ENCODE measurements at places on chromosomes 7 and 10.

DNA sequence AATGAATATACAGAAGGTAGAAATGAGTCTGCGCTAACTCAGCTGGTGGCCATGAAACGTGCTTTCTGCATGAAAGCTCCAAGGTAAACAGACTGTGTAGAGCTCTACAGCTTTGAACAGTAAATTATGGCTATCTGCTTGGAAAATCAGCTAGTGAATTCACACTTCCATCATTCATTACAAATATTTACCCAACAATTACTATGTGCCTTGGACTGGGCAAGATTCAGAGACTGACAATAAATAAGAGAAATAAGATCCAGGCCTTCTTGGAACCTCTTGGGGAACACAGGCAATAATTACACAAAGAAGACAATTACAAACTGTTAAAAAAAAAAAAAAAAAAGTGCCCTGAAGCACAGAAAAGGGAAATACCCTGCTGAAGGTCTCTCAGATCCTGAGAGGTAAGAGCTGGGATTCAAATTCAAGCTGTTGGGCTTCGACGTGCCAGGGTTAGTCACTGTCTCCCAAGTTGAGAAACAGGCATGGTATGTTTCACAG is 15.8 kb downstream of the TSPAN12 start:
- peak; percentile 57 for DNase-seq

DNA sequence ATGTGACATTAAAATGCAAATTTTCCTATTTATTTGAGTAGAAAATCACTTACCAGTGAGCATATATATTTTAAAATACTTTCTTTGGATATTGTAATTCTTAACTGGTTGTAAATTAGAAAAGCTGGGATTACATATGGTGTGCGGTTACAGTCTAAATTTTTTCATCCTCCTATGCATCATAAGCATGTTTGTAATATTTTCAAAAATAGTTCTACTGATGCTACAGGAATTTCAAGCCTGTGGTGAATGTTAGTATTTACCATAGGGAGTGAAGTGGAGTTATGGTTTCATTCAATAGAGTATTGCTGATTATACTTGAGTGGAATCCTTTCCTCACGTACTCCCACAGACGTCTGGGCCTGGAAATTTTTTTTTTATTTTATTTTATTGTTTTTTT is 34.6 kb upstream of the ST7 start:
- no peak for DNase-seq

DNA sequence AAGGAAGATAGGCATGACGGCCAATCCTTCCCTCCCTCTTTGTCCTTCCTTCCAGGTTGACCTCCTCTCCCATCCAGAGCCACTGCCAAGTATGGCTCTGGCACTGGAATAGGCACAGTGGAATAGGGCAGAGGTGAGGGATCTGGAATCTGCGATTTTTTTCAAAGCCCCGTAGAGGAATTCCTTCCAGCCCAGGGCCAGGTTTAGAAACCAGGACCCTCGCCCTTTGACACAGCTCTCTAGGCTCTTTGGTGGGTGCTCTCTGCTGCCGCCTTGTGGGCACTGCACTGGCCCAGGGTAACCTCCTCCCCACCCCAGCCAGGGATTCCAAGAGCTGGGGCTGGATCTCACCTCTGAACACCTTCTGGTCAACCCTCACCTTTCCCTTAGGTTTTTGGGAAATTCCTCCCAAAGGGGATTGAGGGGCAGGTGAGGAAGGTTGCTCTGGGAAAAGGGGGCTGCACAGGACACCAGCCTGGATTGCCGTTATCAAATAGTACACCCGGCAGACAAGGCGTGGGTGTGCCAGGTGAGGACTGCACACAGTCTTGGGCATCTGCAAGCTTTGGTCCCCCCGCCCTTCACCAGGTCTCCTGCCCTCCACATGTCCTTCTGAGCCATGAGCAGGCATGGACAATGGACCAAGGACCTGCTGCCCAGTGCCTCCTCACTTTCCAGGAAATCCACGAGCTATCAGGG is 22.8 kb downstream of the C10orf105 start:
- DNase-seq: peak; percentile 92

DNA sequence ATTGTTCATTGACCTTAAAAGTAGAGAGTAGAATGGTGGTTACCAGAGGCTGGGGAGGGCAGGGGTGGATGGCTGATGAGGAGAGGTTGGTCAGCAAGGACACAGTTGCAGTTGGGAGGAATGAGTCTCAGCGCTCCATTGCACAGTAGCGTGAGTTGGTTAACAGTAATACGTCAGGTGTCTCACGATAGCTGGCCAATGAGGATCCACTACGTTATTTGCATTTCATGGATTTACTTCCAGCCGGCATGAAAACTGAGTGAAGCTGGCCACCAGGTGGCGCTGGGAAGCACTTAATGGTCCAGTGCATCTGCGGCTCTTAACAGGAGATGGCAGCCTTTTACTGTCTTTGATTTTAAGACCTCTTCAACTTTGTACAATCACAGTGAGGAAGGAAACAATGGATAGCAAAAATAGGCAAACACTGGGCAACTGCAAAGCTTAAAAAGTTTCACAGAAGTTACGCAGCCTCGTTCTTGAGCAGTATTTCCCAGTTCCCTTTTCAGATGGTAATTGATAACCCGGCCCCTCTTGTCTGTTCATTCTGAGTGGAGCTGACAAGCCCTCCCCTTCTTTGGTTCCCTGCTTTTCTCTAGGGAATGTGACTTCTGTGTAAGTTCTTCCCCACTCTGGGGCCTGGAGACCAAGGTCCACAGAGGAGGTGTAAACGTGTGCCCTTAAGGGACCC is 23.7 kb downstream of the AKR1E2 start:
- DNase-seq: peak; percentile 94

- DNase-seq: peak; percentile 86
Observed at GRCh38 chr7:135728136-135728669, at the start of gene SLC13A4. TSS of gene SLC13A4 (minus strand) at chr7:135728186. CDS start at chr7:135727496, 690 bp downstream.

DNA sequence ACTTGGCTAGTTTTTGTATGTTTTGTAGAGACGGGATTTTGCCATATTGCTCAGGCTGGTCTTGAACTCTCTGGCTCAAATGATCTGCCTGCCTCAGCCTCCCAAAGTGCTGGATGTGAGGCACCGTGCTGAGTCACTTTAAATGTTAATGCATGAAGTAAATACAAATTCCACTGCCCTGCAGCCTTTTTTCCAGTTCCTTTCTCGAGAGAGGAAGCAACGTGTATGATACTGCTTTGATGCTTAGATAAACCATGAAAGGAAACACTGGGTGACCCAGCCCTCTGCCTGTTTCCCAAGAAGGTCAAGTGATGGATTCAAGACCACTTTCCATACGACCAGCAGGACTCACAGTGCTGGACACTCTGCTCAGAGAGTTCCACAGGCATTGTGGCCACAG is 11.3 kb upstream of the MRPS24 start:
- DNase-seq: no peak

- DNase-seq: no peak
Observed at GRCh38 chr10:70167246-70167645, 3.1 kb downstream of the SAR1A start.

DNA sequence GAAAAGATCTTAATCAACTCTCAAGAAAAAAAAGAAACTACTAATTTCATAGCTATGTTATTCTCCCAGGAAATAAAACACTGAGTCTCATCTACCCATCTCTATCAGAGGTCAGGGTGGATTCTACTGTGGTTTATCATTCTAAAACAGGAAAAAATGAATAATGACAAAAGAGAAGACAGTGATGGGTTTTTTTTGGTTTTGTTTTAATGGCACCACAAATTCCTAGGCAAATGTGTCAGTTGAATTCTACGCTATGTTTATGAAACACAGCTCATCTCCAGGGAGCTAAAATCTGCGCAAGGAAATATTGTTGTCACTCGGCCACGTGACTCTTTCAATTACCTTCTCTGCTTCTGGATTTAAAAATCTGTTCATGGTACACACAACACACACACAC is 393.4 kb upstream of the SORCS1 start:
- no peak for DNase-seq

DNA sequence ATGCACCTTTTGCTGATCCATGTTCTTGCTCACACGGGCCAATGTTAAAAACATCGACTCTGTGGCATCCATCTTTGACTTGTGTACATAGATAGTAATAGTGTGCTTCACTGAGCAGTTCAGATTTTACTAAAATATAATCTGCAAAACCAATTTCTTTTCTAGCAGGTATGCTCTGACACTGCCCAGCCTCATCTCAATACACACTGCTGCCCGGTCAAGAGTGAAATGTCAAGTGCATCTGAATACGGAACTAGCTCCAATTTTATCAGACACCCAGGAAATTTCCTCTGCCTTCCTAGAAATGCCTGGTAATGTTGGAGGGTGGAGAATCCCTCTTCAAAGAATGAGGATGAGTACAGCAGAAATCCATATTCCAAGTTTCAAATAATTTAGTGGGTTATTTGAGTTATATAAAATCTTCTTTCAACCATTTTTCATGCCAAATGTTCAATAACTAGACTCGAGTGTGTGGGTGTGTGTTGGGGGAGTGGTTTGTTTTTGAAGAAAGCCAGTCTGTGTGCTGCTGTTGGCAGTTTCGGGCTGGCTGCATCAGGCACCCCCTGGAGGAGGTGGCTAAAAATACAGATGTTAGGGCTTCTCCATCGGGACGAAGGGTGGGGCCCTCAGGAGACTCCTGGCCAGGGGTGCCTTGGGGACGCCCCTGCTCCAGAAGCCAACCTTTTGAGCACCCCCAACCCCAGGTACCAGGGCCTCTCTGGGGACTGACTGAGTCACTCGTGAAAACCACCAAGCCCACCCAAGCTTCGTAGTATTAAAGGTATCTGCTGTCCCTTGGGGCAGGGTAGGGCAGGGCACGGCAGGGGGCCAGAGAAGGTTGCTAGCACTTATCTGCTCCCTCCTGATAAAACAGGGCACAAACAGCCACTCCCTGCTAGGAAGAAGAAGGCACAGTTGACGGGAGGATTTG is 15.4 kb downstream of the CTBP2 start:
- peak; percentile 71 for DNase-seq

GRCh38 chr7:117048114-117048866 is 95.0 kb downstream of the ST7 start:
- no peak for DNase-seq

DNA sequence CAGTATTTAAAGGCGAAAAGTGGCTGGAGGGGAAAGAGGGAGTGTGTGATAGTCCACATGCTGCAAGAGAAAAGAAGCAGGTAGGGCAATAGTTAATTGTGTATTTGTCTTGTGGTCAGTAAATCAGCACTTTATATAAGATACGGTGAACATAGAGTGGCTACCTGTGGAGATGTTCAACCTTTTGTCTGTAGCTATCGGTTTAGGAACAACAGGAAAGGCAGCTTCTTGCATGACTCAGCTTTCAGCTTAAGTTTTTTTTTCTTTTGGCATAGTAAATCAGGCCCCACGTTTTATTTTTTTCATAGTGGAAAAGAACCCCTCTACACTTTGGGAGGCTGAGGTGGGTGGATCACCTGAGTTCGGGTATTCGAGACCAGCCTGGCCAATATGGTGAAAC is 14.2 kb upstream of the MTPN start:
- no peak for DNase-seq

GRCh38 chr10:49369216-49370162 is 26.4 kb downstream of the DRGX start:
- DNase-seq: no peak

DNA sequence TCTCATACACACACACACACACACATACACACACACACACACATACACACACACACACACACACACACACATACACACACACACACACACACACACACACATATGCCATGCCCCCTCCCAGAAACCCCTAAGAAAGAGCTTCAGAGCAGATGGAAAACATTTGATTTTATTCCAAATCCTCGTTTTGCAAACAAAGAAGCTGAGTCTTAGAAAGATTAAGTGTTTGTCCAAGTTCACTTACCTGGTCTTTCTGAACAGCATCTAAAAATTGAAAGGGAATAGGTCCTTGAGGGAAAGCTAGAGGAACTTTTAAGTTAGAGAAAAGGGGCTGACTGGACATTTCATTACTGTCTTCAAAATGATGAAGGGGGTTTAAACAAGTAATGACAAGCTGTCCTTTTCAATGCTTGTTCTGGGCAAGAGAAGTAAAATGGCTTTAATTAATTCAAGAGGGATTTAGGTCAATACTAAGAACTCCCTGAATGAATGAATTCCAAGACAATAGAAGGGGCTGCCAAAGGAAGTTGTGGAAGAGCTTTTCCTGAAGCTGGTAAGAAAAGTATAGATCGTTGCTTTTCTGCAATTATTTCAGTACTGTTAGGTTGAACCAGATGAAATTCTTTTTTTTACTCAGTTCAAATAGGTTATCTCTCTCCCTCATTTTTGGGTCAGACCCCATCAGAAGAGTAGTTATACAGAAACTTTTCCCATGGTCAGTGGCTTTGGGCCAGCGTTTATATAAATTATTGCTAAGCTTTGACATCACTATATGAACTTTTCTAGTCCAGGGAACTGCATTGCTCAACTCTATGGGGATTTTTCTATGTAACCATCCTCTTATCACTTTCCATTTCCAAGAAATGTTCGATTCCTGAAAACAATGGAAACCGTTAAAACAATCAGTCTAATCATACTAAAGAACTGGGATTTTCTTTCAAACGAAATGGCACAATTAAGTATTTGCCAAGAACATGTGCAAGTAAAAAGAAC is 261.4 kb downstream of the MTERF1 start:
- no peak for DNase-seq

- DNase-seq: no peak
Observed at GRCh38 chr7:35570937-35571336, 124.0 kb downstream of the HERPUD2 start.

- peak; percentile 86 for DNase-seq
Observed at GRCh38 chr10:5684971-5685763, 529 bp downstream of the TASOR2 start.

DNA sequence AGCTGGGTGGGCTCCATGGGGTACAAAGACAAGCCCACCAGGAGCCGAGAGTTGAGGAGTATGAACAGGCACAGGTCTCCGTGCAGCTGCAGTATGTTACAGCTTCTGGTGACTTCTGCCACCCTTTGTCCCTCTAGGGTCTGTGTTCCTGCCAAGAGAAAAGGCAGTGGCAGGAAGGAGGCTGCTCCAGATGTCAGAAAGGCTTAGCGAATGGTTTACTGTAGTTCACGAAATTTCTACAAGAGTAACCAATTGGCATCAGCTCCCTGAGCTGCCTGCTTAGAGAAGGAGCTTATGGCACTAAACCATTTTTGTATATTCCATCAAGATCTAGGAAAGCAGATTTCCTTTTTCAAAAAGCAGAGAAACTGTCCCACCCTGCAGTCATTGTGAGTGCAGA is 48.2 kb upstream of the TMEM72 start:
- DNase-seq: no peak

- no peak for DNase-seq
Observed at GRCh38 chr7:98133621-98134303, 27.1 kb downstream of the LMTK2 start.

DNA sequence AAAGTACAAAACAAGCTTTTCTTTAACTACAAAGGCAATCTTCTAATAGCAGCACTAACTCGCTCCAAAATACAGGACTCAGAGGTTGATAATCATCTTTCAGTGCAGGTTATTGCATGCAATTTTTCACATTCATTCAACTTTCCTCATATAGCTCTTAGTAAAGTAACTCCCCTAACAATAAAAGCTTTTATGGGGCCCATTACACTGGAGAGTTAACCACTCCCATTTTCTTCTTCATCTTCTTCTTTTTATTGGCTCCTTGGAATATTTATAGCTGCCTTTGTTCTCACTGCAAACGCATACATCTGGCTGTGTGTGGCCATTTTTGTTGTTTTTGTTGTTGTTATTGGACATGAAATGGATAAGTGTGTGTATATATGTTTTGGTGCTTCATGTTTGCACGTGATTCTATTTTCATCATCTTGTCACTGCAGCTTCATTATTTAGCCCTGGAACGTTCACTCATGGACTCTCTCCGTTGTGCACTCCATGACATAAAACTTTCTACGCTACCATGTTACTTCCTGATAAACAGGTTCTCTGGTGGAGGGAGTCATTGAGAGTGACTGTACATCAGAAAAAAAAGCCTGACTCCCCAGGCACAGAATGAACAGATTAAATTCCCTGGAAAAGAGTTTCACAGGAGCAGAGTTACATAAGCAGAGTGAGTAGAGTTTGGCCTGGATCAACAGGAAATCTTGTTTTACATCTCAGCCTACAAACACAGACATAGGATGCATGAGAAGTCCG is 236.4 kb upstream of the SP4 start:
- no peak for DNase-seq

Data from ELF-1 (cell line).